Fibroblast of skin of right quadriceps (primary cell): ENCODE measurements at places on chromosomes 1 and 21.

- no peak for DNase-seq
Measured at GRCh38 chr1:205346956-205347574, 9.7 kb downstream of the KLHDC8A start.

- no peak for DNase-seq
Measured at GRCh38 chr1:82806133-82806532, 1005.4 kb downstream of the ADGRL2 start.

DNA sequence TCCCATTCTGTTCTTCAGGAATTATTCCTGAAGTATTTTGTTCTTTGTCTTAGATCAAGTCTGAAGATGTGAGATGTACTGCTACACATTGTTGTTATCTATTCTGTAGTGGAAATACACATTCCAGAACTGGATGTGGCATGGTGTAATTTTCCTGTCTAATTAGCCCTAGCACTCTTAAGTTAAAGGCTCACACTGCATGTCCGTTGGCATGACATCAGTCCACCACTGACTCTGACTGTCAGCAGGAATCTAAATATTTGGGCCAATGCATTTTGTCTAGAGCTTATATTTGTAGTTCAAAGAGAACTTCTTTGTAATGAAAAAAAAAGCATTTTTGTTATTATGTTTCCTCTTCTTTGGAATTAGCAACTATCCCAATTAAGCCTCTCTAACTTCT is 201.0 kb downstream of the S1PR1 start:
- no peak for DNase-seq

DNA sequence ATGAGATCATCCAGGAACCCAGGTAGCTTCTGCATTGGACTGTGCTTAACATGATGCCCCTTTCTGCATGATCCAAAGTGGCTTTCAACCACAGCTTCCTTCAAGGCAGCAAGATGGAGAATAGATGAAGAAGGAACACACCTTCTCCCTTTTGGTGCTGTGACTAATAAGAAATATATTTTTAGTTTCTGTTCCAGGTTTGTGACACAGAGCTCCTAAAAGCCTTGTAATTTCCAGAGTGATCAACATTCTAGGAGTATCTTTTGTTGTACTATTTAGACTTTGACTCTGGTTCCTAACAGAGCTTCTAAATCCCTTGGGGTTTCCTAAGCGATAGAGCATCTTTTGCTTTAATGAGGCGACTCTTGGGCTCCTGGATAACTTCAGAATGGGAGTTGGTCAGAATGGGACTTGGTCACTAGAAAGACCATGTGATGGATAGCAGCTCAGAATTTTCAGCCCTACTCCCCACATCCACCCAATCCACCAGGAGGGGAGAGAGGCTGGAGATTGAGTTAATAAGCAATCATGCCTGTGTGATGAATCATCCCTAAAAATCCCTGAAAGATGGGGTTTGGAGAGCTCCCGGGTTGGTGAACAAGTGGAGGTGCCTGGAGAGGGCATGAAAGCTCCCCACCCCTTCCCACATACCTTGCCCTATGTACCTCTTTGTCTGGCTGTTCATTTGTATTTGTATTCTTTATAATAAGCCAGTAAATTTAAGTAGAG is 134.8 kb downstream of the FGGY start:
- DNase-seq: peak; percentile 51

GRCh38 chr1:78088486-78088885 is 42.7 kb downstream of the GIPC2 start:
- no peak for DNase-seq
